Nephron progenitor cell (in vitro differentiated cells): ENCODE measurements at places on chromosomes 12 and 14.

GRCh38 chr12:53219292-53219955, 12.4 kb upstream of the ITGB7 start:
- no peak for DNase-seq

DNA sequence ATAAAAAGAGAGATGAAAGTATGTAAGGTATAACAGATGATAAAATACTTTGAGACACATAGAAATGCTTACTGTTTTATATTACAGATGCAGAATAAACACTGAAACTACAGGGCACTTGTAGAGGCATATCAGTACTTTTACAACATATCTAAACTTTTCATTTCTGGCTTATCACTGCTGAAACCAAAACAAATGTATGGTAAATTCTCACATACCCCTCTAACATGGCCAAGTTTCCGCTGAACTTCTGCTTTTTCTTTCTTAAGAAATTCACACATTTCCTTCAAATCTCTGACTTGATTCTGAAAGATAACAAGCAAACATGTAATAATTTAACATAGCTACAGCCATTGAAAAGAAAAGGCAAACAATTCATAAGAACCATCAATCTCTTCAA, 33.3 kb upstream of the C12orf50 start:
- DNase-seq = no peak

DNA sequence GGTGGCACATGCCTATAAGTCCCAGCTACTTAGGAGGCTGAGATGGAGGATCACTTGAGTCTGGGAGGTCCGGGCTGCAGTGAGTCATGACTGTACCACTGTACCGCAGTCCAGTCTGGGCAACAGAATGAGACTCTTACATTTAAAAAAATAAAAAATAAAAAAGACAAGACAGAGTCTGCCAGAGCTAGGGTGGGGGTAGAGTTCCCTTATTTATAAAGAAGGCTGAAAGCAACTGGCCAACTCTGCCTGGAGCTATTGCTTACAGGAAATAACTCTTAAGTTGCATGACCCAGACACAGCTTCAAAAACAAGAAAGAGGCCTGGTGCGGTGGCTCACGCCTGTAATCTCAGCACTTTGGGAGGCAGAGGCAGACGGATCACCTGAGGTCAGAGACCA, 31.5 kb downstream of the NUMB start:
- DNase-seq = no peak

GRCh38 chr12:103801709-103802585, 39.1 kb downstream of the NT5DC3 start:
- no peak for DNase-seq

DNA sequence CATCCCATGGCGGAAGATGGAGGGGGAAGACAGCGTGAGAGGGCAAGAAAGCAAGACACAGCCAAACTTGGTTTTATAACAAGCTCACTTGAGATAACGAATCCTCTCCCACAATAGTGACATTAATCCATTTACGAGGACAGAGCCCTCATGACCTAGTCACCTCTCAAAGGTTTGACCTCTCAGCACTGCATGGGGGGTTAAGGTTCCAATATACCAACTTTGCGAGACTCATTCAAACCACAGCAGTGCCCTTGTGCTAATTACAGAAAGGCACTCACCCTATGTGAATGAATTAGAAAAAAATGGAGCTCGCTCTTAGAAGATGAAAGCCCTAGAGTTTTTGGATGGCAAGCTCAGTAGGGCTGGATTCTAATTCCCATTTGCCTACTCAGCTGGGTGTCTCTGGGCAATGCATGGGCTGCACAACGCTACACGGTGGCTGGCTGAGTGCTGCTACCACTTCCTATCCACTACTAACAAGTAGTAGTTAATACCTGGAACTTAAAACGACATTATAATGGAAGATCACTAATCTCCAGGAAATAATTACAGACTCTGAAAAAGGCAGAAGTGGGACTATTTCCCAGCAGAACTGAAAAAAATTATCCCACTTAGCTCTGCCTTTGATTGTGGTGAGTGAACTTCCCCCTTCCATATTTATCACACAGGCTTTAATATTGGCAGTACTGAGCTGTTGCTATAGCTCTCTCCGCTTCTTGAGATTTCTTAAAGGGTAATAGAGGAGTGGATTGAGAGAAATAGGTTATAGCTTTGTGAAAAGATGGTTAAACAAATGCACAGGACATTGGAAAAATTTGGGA, 27.5 kb downstream of the TESPA1 start:
- DNase-seq = no peak

DNA sequence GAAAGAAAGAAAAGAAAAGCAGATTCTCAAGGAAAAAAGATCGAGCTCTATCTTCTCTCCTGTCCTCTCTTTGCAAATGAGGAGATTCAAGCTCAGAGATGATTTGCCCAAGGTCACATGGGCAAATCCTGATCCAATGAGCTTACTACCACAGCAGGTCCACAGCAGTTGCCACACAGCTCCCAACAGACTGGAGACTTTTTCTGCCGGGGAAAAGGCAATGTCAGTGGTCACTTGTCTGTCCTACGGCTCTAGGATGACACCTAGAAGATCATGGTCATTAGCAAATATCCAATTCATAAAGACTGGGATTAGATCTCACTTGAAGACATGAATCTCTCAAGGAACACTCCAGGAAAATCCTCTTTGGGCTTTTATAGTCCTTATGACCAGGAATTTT, 58.8 kb downstream of the TTC7B start:
- no peak for DNase-seq

GRCh38 chr12:82203086-82203485, 155.1 kb downstream of the CCDC59 start:
- DNase-seq = no peak

DNA sequence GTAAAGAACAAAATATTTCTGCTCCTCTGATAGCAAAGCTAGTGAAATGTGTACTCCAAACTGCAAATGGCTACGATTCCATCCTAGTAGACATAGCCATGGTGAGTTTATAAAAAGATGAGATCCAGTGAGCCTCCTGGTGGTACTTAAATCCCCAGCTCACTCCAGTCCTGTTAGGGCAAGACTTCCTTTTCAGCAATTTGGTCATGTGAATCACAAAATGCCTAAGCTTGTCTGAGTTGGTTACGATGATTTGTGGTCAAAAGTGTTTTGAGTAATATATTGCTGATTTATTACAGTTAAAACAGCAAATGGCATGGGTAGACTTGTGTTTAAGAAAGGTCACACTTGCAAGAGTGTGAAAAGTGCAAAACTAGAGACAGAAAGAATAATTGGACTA, 102.7 kb upstream of the NAV3 start:
- no peak for DNase-seq

DNA sequence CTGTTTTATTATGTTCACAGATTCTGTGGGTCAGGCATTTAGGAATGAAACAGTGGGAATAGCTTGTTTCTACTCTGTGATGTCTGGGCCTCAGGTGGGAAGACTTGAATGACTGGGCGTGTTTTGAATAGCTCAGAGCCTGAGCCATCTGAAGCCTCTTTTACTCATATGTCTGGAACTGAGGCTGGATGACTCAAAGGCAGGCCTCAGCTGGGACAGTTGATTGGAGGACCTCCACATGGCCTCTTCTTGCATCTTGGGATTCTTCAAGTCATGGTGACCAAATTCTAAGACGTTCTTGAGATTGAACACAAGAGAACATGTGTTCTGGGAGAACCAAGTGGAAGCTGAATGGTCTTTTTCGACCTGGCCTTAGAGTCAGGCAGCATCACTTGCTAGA, 45.8 kb upstream of the TBX3 start:
- no peak for DNase-seq

GRCh38 chr12:129494766-129495165, 409.1 kb downstream of the TMEM132D start:
- DNase-seq = no peak

- DNase-seq = no peak
Measured at GRCh38 chr12:3364661-3365462, 126.1 kb upstream of the PRMT8 start.

DNA sequence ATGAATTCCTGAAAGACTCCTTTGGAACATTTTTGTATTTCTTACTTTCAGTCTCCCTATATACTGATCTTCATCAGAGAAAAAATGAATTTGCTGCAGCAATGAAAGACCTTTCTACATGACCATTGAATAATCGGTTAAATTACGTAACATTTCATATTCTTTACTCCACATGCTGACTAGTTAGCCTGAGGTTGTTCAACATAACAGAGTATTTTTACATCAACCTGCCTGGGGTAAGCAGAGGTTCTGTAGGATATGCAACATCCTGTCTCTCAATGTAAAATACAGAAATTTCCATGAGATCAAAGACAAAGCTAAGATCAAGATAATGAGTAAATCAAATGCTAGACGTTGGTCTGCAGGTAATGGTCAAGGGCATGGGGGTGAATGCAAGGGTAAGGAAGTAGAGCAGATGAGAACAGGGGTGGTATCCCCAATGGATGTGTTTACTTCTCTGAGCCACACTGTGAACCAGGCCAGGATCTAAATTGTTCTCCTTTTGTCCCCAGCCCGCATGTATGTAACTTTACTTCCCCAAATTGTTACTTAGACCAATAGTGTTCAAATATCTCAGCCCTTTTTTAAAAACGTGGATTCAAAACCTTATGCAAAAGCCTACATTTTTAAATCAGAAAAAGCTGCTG, 45.4 kb downstream of the DUSP6 start:
- DNase-seq = no peak

GRCh38 chr12:62632411-62632918, 165.8 kb downstream of the MON2 start:
- peak; percentile 45 for DNase-seq

- DNase-seq = no peak
Measured at GRCh38 chr14:56862836-56863235, 52.6 kb upstream of the OTX2 start.

DNA sequence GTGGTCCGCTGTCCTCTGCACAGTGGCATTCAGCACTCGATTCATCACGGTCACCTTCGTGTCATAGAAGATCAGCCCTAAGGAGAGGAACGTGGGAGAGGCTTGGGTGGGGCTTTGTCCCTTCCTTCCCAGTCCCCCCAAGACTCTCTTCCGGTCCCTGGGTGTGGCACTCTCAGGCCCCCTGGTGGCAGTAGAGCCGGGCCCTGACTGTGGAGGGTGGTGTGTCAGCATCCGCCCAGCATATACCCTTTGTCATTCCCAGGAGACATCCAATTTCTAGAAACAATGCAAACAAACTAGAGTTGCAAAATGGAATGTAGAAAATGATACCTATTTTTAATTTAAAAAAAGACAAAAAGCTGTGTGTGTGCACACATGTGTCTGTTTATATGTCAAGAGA, 45.0 kb downstream of the TRAFD1 start:
- peak; percentile 25 for DNase-seq

- DNase-seq = peak; percentile 38
Measured at GRCh38 chr14:104689881-104690711, 678 bp downstream of the INF2 start.

DNA sequence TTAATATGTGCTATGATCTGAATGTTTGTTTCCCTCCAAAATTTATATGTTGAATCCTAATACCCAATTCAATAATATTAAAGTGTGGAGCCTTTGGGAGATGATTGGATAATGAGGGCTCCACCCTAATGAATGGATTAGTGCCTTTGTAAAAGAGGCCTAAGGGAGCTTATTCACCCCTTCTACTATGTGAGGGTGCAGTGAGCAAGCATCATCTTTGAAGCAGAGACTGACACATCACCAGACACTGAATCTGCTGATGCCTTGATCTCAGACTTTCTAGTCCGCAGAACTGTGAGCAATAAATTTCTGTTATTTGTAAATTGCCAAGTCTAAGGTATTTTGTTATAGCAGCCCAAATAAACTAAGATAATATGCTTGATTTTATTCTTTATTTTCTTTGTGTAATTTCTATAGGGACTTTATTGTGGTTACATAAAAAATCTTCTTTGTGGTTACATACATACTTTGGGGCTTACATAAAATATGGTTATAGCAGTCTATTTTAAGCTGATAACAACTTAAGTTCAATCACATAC, 131.1 kb upstream of the SLC38A2 start:
- DNase-seq = no peak

DNA sequence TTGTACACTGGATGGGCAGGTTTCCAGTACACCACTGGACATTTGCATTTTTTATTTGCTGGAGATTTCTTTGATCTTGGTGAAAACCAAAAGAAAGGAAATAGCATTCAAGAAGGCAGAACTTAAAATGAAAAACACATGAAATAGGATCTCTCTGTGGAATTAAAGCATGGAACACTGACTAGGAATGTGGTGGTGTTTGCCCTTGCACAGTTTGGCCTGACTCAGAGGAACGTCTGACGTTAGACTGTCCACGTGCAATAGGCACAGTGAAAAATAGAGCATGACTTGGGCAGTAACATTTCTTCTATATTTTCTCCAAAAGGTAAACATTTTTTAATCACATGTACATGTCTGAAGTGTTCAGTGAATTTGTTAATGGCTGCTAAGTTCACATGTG, 474.1 kb upstream of the PRICKLE1 start:
- DNase-seq = no peak

GRCh38 chr12:80769553-80770140, 52.9 kb downstream of the MYF5 start:
- no peak for DNase-seq

DNA sequence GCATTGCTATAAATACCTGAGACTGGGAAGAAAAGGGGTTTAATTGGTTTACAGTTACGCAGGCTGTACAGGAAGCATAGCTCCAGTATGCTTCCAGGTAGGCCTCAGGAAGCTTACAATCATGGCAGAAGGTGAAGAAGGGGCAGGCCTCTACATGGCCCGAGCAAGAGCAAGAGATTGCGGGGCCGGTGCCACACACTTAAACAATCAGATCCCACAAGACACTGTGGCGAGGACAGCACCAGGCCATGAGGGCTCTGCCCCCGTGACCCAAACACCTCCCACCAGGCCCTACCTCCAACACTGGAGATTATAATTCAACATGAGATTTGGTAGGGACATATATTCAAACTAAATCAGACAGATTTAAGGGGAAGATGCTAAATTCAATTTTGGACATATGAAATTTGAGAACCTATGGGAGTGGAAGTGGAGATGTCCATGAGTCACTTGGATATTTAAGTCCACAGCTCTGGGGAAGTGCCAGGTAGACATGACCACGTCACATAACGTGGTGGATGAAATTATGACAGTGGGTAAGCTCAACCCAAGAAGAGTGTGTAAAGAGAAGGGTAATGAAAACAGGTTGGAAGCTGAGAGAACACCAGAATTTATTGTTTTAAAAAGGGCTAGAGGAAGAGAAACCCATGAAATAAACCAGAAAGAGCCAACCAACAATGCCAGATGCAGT, 1.5 kb upstream of the LTA4H start:
- DNase-seq = no peak

GRCh38 chr12:46455648-46456352, 83.2 kb upstream of the SLC38A2 start:
- no peak for DNase-seq

GRCh38 chr12:27919671-27920235, 52.8 kb downstream of the PTHLH start:
- no peak for DNase-seq

- no peak for DNase-seq
Measured at GRCh38 chr12:26736563-26737486, 96.2 kb downstream of the ITPR2 start.
